ENCODE measurements at places on chromosomes 12 and 14. TPM values are rescaled to one million over a fixed set of nuclear protein-coding genes. Genes with fewer than 3 reads are reported as not detected.

Gene TSPAN9
- total RNA-seq = 21.4 TPM

Gene TRIM9
- 10.1 TPM for total RNA-seq

Gene LRP1-AS
- not detected for total RNA-seq

Gene FRS2
- total RNA-seq = 14.4 TPM

Gene MMP14
- 1.3 TPM for total RNA-seq

Gene LRRIQ1
- 1.3 TPM for total RNA-seq

Gene GZMH
- not detected for total RNA-seq

Gene RILPL2
- 1.9 TPM for total RNA-seq

Gene DEPDC4
- 2.0 TPM for total RNA-seq

Gene TAS2R42
- not detected for total RNA-seq

Gene SUOX
- total RNA-seq = 7.8 TPM

Gene IRF2BPL
- total RNA-seq = 22.4 TPM

Gene CDCA4
- total RNA-seq = 53.0 TPM

Gene IL23A
- 0.84 TPM for total RNA-seq

Gene WASHC4
- 23.1 TPM for total RNA-seq

Gene SOX5
- not detected for total RNA-seq

Gene CIDEB
- 0.14 TPM for total RNA-seq

Gene HHIPL1
- total RNA-seq = 0.17 TPM

Gene TPH2
- not detected for total RNA-seq

Gene ISCU
- total RNA-seq = 96.2 TPM

Gene PMCH
- total RNA-seq = not detected

Gene GALNT16
- 3.6 TPM for total RNA-seq

Gene KRT3
- 0.05 TPM for total RNA-seq

Gene IFI27L2
- 47.9 TPM for total RNA-seq

Gene TPPP2
- not detected for total RNA-seq

Gene DHRS7
- 78.1 TPM for total RNA-seq

Gene OTOGL
- total RNA-seq = 0.04 TPM

Gene SMIM41
- total RNA-seq = not detected

Gene KCNH5
- not detected for total RNA-seq

Gene SIRT4
- total RNA-seq = 1.6 TPM

Gene GLT8D2
- not detected for total RNA-seq

Gene SERPINA5
- not detected for total RNA-seq

Gene VWF
- 0.14 TPM for total RNA-seq

Gene SGPP1
- 13.9 TPM for total RNA-seq

Gene IGFBP6
- total RNA-seq = 240 TPM

Gene SLC2A13
- 3.0 TPM for total RNA-seq

Gene MYH7
- total RNA-seq = not detected

Gene THAP2
- 4.4 TPM for total RNA-seq

Gene NPFF
- total RNA-seq = not detected

Gene PLD4
- total RNA-seq = 0.17 TPM

Gene C12orf57
- 284 TPM for total RNA-seq

Gene KRT2
- total RNA-seq = not detected

Gene WNT5B
- 1.7 TPM for total RNA-seq

Gene SYNE3
- 0.21 TPM for total RNA-seq
